ENCODE measurements at places on chromosomes 16 and 17.

DNA sequence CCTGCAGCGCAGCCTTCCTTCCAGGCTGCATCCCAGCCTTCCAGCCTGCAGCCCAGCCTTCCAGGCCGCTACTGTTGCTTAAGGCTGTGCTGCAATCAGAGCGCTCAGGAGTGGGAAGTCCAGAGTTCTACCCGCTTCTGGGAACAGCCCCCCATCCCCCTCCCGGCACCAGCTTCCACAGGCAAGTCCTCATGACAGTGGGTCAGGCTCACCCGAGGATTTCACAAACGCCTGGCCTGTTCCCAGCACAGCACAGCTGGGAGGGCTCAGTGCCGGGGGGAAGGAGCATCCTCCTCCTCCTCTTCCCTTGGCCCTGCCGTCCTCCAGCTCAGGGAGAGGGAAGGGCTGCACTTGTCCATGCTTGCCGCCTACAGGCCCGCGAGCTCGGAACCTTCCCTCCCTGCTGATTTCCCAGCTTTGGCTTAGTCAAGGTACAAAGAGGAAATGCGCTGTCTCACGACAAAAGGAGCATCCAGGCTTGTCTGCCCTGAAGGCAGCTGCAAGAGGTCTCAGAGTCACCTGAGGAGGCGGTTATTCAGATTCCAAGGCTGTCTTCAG is 8.3 kb downstream of the SOCS3 start:
- no peak for DNase-seq

DNA sequence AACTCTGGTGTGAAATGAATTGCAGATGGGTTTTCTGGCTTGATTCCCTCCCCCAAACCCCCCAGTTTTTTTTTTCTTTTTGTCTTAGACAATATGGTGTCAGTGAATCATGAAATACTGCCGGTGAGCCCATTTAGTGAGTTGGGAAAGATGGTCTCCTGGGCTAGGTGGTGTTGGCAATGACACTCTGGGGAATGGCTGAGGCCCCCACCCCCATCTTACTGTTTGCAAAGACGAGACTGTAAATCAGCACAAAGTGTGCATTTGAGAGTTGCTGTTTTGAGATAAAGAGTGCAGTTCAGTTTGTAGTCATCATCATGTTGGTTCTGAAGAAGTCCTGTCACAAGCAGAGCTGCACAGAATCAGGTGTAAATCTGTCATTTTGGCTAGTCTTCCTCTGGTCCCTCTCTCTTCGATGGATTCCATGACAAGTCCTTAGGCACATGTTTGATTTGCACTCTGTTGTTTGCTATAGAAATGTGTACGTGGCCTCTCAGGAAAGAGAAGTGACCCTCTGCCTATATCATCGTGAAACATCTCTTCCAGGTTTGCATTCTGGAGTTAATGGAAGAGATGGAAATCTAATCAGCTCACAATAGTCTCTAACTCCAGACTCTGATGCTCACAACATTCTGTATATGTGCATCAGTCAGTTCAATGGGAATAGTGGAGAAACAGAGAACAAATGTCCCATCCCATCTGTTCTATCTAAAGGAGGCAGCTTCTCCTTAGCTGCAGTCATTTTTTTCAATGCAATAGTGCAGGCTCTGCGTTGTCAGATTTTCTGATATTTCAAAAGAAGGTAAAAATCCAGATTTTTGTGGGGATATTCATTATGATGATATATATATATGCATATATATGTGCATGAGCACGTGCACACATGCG is 34.6 kb downstream of the RBFOX1 start:
- DNase-seq = no peak

- DNase-seq = no peak
Measured at GRCh38 chr17:2694381-2695242, 17.0 kb downstream of the CLUH start.

DNA sequence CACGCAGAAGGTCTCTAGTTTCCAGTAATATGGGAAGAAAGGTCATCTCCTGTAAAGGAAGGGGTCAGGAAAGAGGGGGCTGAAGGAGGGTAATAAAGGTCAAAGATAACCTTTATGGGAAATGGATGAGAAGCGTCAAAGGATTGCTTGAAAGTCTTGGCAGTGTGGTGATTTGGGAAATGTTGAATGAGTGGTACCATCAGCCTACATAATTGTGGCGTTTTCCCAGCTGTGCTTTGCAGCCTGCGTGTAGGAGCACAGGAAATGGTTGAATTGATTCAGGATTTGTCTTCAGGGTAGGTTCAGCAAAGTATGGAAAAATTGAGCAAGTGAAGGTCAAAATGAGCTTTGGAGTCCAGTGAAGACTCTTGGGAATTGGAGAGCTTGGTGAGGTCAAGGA is 115.8 kb upstream of the NOL11 start:
- DNase-seq = no peak

DNA sequence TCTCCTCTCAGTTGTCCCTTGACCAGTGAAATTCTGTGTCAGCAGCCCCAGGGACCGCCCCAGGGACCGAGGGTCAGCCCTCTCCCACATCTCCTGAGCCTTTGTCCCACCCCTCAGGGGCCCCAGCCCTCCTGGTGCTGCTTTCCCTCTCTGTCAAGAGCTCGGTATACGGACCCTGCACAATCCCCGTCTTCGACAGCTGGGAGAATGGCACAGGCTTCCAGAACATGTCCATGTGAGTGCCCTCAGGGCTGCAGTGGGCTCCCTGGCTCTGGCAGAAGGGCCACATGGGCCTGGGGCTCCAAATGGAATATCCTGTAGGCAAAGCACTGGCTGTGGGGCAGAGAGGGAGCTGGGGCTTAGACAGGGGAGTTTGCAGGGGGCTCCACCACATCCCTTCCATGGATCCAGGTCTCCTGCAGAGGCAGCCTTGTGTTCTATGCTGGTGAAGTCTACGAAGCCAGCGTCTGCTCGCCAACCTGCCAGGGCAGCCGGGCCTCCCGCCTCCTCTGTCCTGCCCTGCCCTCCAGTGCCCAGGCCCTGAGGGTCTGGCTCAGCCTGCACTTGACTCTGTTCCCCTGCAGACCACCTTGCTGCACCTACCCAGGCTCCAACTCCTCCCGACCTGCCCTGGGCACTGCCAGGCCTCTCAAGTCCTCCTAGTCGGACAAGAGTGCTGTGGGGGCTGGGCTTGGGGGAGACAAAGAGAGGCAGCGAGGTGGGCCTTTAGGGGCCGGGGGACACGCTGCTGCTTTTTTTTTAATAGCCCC is 28.0 kb downstream of the ADGRG5 start:
- DNase-seq = no peak

DNA sequence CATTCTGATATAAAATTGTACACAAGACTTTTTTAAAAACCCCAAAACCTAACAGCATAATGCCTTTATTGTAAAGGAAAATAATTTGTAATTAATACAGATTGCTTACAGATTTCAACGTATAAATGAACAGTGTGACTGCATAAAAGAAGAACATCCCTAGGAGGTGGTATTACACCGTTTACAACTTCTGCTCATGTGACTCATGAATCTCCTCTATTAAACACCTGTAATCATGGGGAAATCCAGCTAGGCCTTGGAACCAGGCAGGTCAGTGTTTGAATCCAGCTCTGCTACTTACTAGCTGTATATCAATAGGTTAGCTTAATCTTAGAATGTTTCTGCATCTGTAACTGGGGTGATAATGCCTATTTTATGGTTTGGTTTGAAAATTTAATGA is 15.2 kb downstream of the RABEP1 start:
- DNase-seq = no peak

DNA sequence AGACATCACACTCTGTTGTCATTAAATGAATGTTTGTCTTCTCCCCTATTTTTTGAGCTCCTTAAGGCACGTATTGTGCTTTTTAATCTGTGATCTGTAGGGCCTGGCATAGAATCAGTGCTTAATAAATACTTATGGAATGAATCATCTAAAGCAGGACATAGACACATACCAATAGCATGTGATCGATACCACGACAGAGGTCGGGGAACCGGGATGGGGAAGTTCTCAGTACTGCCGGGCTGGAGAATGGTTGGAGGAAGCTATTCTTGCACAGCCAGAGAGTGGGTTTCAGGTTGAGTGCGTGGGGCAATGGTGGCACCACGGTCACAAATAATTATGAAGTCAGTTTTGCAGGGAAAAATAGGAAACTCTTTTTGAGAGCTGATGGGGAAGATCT is 26.8 kb downstream of the NLRP1 start:
- DNase-seq = no peak

- DNase-seq = no peak
Measured at GRCh38 chr16:64882078-64882784, 239.6 kb downstream of the CDH11 start.

DNA sequence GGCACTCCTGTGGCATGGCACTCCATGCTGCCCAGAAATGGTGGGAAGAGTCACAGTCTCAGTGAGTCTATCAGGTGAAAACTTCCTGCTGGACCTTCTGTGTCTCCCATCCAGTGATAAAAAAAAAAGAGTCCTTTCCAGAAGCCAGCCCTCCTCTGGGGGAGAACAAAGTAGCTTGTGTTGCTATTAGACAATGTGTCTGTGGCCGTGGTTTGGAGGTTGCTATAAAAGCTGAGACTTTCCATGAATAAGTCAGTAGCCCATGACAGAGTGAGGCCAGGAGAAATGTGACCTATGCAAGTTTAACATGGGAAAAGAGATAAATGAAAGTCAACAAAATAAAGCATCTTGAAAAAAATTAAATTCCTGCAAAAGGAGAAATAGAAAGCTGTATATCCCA is 250.7 kb upstream of the MON1B start:
- DNase-seq = no peak

Data from DMS 273 treated with DMSO at 0.1 percent for 48 hours (cell line).